ENCODE measurements at places on chromosomes 12 and 14.

- no peak for DNase-seq
Measured at GRCh38 chr12:56631790-56632700, 1.9 kb upstream of the BAZ2A start.

DNA sequence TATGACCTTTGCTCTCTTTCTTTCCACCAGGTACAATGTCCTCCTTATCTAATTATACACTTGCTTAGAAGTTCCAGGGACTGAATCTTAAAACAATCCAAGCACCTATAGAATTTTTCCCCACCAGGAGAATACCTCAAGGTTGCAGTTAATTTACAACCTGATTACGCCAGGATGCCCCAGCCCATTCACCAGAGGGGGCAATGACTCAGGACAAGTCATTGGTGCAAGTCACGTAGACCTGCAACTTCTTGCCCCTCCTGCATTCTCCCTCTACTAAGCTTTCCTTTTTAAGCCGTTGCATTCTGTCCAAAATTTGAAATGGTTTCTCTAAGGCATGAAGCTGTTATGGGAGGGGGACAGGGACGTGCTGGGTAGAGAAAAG, 111.1 kb upstream of the SCAF11 start:
- no peak for DNase-seq

- DNase-seq = no peak
Measured at GRCh38 chr14:78319887-78320635, 149.9 kb downstream of the NRXN3 start.

- no peak for DNase-seq
Measured at GRCh38 chr14:68735856-68736255, 57.0 kb downstream of the ZFP36L1 start.

DNA sequence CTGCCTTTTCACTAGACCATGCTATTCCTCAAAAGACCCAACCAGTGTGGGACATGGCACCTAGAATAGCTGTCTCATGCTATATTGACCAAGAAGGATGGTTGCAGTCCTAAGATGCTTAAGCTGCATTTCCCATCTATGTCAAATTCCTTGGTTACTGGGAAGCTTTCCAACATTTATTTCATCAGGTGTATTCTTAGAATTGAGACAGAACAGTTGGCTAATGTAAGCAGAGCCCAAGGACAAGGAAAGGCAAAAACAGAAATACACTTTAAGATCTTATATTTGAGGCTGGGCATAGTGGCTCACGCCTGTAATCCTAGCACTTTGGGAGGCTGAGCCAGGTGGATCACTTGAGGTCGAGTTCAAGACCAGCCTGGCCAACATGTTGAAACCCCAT, 24.7 kb downstream of the ARG2 start:
- no peak for DNase-seq

GRCh38 chr12:40569626-40570179, 122.5 kb upstream of the CNTN1 start:
- no peak for DNase-seq

DNA sequence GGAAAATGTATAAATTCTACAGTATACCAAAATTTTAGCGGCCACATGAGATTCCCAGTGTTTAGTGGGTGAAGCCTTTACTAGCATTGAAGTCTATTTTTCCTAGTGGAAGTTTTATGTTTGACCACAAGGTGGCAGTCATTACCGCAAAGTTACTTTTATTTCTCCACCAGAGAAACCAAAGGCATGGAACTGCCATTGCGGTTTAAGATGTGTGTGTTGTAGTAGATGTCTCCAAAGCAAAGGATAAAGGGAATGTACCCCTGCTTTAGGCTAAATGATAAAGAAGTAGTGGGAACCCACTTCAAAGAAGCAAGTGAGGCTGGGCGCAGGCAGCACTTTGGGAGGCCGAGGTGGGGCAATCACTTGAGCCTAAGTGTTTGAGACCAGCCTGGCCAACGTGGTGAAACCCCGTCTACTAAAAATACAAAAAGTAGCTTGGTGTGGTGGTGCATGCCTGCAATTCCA, 140.5 kb downstream of the PRKCH start:
- DNase-seq = no peak

- DNase-seq = no peak
Measured at GRCh38 chr12:66087365-66087943, 43.1 kb downstream of the LLPH start.

- no peak for DNase-seq
Measured at GRCh38 chr12:123950476-123951349, 21.9 kb downstream of the CCDC92 start.

DNA sequence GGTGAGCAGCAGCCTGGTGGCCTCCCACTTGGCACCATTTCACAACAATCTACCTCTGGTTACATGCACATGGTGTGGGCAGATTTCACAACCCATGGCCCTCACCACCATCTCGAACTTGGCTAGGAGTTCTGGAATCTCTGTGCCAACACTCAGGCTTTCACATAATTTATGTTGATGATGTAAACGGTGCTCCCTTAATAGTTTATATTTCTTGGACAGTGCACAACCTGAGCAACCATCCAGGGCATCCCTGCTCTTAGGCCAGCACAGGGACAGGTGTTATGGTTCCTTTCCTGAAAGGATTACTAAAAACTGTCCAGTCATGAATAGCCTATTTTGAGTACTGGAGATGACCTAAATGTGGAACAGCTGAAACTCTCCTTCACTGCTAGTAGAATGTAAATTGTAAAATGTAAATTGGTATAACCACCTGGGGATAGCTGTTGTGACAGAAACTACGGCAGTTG, 28.6 kb downstream of the ABCB9 start:
- DNase-seq = no peak

GRCh38 chr12:56922031-56922430, 12.2 kb downstream of the SDR9C7 start:
- no peak for DNase-seq

DNA sequence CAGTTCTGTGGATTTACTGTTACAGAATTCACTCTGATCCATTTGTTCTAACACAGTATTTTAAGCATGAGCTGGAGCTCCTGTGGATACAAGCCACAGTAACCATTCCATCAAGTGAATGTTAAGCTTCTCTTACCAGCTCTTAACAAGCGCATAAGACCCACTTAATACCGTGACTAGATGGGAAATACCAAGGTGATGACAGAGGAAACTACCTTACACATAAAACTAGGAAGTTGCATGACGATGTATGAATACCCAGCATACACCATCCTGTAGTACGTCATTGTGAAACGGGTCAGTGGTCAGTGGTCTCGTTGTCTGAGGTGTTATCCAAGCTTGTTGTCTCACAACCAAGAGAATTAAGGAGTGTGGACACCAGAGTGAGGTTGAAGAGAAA, 2.0 kb upstream of the GALC start:
- no peak for DNase-seq

GRCh38 chr12:58888131-58888783, 32.0 kb downstream of the LRIG3 start:
- DNase-seq = no peak

DNA sequence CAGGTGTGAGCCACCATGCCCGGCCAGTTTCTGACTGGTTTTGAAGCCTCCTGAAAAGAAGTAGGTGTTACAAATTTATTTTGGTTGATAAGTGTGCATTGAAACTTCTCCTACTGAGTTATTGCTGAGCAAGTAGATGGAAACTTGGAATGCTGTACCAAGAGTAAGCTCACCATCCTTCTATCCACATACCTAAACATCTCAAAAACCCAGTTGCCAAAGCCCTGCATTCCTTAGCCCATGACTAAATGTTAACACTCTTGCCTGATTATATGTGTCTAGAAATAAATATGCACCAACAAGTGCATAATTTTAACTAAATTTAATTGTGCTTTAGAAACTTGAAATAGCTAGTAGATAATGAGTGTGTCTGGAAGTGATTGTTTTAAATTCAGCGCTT, 357.8 kb downstream of the DUSP6 start:
- no peak for DNase-seq

DNA sequence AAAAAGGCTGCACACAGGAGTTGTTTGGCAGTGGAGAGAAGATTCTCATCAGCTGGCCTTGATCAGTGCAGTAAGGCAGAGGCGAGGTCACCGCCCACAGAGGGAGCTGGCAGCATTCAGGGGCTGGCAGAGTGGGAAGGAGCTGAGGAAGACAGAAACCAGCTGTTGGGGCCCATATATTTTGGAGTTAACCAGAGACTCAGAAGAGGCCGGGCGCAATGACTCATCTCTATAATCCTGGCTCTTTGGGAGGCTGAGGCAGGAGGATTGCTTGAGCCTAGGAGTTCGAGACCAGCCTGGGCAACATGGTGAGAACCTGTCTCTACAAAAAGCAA, 17.7 kb downstream of the SMCO2 start:
- no peak for DNase-seq

DNA sequence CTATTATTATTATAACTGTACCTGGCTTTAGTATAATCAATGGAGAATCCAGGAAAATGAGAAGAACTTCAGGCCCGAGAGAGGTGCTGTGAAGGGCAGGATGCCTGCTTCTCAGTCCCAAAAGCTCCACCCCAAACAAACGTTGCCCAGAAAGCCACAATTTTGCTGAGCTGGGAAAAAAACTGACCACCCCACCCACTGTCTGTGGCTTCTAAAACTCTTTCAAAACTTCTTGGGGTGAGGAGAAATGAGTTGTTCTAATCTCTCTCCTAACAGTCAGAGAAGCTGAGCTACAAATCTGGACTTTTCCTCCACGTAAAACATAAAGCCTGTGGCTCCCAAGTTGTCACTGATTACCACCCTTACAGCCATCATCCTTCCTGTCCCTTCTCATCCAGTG, 13.4 kb downstream of the VDR start:
- DNase-seq = no peak

- DNase-seq = no peak
Measured at GRCh38 chr14:38252066-38252710, 3.7 kb downstream of the CLEC14A start.

DNA sequence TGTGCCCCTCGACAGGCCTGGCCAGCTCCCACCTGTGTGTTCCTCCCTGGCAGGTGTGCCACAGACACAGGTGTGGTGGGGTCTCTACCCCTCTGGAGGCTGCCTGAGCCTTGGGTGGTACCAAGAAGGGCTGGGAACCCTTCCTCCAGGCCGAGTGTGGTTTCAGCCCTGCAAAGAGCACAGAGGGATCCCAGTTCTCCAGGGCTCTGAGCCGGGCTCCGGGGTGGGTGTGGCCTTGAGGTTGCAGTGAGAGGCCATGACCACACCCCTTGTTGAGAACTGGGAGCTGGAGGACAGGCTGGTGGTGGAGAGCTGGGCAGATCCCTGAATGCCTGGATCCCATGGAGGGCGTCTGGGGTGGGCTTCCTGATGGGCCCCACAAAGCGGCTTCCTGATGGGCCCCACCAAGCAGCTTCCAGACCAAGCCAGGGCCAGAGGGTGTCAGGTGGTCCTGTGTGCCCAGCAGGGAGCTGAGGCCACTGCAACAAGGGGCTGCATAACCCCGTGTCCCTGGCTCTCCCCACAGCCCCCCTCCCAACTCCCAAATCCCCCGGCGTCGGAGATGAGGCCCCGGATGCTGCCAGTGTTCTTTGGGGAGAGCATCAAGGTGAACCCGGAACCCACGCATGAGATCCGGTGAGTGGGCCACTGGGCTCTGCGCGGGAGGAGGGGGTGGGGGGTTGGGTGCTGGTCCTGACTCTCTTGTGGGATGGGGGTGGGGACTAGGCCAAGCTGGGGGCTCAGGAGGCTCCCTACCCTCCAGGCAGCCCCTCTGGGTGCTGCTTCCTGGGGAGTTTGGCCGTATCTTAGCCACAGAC, 16.6 kb downstream of the RFLNA start:
- no peak for DNase-seq

- DNase-seq = no peak
Measured at GRCh38 chr12:71027856-71028255, 107.3 kb upstream of the PTPRR start.

- no peak for DNase-seq
Measured at GRCh38 chr14:100416921-100417860, 94.1 kb downstream of the SLC25A47 start.

GRCh38 chr12:58922849-58923248, 2.5 kb upstream of the LRIG3 start:
- no peak for DNase-seq

DNA sequence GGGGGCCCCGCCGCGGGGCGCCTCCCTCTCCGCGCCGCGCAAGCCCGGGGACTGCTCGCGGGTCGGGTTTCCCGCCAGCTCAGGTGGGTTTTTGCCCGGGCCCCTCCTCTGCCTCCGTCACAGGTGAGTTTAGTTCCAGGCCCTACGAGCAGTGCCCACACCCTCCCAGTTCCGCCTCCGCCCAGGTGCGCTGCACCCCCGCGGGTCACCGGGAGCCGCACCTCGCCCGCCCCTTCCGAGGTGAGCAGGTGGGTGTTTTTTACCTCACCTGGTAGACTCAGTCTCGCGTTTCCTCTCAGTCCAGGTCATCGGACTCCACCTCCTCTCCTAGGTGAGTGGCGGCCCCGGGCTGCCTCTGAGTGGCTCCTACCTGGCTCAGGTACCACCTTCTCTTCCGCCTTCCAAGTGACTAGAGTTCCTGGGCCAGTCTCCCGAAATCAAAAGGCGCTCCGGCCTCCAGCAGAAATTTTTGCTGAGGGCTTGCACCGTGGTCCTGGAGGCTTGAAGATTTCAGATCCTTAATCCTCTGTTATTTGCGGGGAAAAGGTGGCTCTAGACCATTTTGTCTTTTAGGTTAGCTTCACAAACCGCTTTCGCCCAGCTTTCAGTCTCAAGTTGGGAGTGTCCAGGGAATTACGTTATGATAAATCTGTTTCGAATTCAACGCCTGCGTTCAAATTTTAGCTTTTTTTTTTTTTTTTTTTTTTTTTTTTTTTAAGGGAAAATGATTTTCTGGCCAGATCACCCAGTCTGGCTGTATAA, at the start of gene TMEM30B:
Gene TMEM30B (minus strand): TSS at position 153 of the 762 bp plus-strand sequence. CDS start 191 bp downstream, outside the sequence.
- DNase-seq = no peak

DNA sequence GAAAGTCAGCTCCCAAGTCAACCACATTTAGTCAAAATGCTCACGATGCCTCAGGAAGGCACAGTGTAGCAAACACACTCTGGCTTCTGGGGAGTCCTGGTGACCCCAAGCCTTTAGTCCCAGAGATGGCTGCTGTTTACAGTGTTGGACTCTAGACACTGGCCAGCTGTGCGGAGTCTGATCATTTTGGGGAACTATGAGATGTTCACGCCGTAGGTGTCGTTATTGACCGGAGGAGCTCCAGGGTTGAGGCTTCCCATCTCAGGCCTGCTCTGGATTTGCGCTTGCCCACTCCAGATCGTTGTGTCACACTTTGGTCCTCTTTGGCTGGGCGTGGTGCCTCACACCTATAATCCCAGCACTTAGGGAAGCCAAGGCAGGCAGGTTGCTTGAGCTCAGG, 27.7 kb downstream of the BRI3BP start:
- no peak for DNase-seq

DNA sequence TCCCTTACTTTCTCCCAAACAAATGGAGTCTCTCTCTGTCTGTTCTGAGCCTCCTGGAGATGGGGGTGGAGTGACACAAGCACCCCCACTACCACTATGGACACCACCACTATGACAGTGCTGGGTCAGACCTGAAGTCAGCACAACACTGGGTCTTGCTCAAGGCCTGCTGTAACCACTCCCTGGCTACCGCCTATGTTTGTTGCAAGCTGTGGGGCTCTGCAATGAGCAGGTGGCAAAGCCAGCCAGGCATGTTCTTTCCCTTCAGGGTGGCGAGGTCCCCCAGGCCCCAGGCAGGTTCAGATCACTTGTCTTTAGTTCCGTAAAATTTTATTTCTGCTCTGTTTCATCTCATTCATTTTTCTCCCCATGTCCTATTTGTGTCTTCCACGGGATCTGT, 349.8 kb downstream of the TMEM121 start:
- DNase-seq = no peak

GRCh38 chr12:124939079-124939420, 24.6 kb upstream of the UBC start:
- peak; percentile 44 for DNase-seq

Data from central memory CD8-positive, alpha-beta T cell (primary cell).